NCI-H1092 treated with DMSO at 0.1 percent for 48 hours (cell line): ENCODE measurements at places on chromosomes 3 and 15.

GRCh38 chr15:39644136-39644535, 63.3 kb downstream of the THBS1 start:
- DNase-seq, result no peak

DNA sequence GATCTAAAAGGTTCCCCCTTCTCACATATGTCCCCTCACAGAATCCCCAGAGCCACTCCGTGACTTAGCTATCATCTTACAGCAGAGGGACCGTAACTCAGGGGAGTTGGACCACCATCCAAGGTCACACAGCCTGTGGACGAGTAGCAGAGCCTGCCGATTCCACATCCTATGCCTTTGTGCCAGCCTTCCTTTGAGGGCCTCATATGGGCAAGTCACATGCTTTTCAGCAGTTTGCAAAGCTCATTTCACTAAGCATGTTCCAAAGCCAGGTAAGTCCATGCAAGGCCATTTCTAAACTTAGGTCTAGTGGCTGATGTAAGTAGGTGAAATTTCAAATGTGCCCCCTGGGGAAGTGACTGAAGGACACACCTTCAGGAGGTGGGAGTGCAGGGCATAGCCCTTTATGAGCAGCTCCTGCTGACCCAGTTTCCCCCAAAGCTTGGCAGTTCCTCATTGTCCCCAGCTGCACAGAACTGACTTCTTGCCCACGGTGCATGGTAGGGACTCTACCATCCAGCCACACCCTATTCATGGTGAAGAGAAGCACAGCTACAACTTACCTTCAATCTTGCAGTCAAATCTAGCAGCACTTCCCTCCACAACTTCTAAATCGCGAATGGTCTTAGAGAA, 33.3 kb upstream of the HACD2 start:
- DNase-seq, result no peak

GRCh38 chr3:11805716-11806115, 41.0 kb downstream of the TAMM41 start:
- DNase-seq, result no peak

GRCh38 chr3:51955175-51955892, at the start of gene GPR62:
GPR62 (plus strand) TSS chr3:51955381; CDS start chr3:51955653, 272 bp downstream.
- DNase-seq, result no peak

- no peak for DNase-seq
Measured at GRCh38 chr3:83928391-83928790, 1030.4 kb upstream of the CADM2 start.
